ENCODE measurements at places on chromosomes 11 and 22.

DNA sequence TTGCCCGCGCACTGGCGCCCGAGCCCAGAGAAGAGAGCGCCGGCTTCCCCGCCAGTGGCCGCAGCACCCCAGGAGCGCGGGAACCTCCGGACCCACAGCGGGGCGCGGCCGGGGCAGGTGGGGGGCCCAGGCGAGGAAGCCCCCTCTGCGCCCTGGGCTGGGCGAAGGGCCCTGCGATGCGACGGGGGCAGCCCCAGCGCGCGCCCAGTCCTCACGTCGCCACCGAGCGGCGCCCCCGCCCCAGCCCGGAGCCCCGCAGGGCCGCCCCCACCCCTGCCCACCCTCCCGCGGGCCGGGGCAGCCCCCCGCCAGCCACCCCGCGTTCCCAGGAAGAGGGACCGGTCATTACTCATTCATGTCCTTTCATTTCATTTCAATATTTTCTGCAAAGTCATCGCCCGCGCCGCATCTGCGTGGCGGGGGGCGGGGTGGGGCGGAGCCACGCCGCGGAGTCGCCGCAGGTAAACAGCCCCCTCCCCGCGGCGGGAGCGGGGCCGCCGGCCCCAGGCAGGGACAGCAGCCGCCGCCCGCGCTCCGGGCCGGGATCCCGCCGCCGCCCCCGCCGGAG lies 673 bp upstream of the PANX2 start:
- no peak for DNase-seq

GRCh38 chr11:112222303-112222702 lies 3.9 kb upstream of the PTS start:
- no peak for DNase-seq

DNA sequence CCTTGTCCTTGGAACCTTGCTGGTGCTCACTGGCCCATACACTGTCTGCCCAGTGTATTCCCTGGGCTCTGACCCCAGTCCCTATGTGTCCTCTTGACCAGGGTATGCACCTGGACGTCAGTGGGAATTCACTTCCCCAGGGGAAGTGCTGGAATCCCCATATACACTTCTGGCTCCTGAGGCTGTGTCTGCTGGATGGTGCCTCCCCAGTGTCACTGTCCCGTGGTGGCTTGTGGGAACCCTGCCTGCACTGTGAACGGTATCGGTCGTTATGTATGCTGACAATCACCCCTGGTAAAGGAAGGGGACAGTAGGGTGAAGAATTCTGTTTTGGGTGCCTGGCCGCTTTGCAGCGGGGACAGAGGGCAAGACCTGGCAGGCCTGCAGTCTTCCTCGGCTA lies 95.9 kb downstream of the RRM1 start:
- no peak for DNase-seq

DNA sequence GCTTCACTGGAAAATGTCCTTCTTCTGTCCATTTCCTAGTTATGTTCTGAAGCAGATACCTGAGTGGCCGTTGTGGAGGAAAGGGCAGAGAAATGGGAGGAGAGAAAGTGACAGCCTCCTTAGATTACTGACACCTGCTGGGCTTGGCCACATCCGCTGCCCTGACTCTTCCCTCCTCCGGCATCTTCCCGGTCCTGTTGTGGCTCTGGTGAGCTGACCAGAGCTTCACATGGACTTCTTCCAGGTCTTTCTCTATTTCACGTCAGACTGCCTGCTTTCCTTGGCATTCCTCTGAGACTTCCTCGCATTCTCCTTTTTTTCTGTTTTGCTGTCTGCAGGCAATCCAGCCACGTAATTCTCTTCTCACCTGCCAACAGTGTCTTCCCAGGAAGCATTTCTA lies 138.7 kb upstream of the E2F8 start:
- DNase-seq, result no peak

DNA sequence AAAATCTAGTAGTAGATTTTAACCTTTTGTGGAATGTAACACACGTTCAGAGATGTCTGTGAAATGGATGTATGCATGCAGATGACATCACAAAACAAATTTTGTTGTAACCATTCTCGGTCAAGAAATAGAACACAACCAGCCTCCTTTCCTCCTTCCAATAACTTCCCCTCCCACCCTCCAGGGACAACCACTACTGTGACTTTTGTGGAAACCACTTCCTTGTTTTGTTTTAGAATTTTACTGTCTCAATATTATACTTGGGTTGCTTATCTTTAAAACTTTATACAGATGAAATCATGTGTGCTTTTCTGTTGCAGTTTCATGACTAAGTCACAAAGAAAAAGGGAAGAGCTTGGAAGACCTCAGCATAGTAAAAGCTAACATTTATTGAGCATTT lies 189.4 kb upstream of the NCAM1 start:
- no peak for DNase-seq

GRCh38 chr11:119432484-119433357 lies 9.7 kb upstream of the THY1 start:
- peak; percentile 86 for DNase-seq

- DNase-seq, result peak; percentile 94
Observed at GRCh38 chr11:29328961-29329441, 687.8 kb downstream of the KCNA4 start.

DNA sequence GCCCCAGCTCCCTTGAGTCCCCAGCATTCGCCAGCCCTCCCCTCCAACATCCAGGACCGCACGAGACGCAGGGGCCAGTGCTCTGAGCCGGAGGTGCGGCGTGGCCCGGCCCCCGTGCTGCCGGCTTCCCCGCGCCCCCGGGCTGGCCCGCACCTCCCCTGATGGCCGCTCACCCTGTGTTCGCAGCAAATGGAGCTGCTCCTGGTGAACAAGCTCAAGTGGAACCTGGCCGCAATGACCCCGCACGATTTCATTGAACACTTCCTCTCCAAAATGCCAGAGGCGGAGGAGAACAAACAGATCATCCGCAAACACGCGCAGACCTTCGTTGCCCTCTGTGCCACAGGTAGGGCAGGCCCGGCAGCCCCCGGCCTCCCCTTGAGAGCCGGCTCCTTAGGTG lies 2.7 kb downstream of the CCND1 start:
- DNase-seq, result peak; percentile 28

GRCh38 chr11:83311701-83312100 lies 25.5 kb upstream of the CCDC90B start:
- no peak for DNase-seq

DNA sequence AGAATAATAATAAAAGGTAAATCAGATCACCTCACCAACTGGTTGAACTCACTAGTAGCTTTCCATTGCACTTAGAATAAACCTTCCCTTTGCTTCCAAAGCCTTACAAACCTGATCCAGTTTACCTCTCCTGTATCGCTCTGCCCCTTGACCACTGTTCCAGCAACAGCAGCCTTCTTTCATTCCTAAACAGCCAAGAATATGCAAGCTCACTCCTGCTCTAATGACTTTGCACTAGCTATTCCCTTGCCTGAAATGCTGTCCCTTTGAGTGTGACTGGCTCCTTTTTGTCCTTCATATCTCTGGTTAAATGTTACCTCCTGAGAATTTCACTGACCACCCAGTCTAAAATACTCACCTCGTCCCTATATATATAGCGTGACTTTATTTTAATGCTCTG lies 9.6 kb upstream of the PIK3C2A start:
- no peak for DNase-seq

DNA sequence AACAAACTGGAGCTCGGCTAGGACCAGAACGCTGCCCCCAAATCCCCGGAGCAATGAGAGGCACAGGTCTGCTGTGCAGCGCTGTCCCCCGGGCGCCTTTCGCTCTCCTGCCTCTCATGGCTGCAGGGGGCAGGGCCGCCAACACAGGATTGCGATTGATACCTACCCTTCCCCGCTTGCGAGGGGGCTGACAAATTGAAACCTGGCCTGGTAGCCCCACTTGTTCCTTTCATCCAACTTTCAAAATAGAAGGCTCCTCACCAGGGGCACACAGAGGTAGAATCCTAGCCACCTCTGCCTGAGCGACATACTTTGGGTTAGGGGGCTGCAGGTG lies 642 bp upstream of the CASTOR1 start:
- DNase-seq, result no peak

GRCh38 chr22:45864959-45865476 lies 111.9 kb downstream of the WNT7B start:
- DNase-seq, result no peak

GRCh38 chr22:20009582-20010306 lies 6.9 kb downstream of the ARVCF start:
- DNase-seq, result no peak
